ENCODE measurements at places on chromosomes 1 and 21. TPM values are rescaled to one million over a fixed set of nuclear protein-coding genes. Genes with fewer than 3 reads are reported as not detected.

GRCh38 chr1:213419401-213420030 lies 368.5 kb downstream of the RPS6KC1 start:
- no peak for DNase-seq

DNA sequence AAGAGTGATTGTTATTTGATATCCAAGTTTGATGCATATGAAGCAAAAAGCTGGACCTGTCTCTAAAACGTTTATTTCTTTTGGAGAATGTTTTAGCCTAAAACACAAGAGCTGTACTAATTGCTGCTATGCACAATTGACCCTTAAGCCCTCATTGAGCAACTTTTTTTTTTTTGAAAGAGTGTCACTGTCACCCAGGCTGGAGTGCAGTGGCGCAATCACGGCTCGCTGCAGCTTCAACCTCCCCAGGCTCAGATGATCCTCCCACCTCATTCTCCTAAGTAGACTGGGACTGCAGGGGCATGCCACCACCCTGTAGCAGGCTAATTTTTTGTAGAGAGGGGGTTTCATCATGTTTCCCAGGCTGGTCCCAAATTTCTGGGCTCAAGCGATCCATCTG lies 129.1 kb downstream of the PIK3R3 start:
- no peak for DNase-seq

DNA sequence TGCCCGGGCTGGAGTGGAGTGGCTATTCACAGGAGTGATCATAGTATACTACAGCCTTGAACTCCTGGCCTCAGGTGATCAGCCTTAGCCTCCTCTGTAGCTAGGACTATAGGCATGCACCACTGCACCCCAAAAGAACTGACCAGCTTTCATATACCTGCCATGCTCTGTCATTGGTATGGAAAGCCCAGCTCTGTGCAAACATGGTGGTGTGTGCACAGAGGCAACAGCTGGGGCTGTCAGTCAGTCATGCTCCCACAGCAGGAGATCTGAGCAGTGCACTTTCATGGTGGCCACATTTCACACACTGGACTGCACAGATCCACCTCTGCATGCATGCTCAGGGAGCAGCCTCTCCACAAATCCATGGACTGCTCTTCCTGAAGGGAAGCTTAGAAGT lies 8.8 kb upstream of the JAK1 start:
- DNase-seq: peak; percentile 19

DNA sequence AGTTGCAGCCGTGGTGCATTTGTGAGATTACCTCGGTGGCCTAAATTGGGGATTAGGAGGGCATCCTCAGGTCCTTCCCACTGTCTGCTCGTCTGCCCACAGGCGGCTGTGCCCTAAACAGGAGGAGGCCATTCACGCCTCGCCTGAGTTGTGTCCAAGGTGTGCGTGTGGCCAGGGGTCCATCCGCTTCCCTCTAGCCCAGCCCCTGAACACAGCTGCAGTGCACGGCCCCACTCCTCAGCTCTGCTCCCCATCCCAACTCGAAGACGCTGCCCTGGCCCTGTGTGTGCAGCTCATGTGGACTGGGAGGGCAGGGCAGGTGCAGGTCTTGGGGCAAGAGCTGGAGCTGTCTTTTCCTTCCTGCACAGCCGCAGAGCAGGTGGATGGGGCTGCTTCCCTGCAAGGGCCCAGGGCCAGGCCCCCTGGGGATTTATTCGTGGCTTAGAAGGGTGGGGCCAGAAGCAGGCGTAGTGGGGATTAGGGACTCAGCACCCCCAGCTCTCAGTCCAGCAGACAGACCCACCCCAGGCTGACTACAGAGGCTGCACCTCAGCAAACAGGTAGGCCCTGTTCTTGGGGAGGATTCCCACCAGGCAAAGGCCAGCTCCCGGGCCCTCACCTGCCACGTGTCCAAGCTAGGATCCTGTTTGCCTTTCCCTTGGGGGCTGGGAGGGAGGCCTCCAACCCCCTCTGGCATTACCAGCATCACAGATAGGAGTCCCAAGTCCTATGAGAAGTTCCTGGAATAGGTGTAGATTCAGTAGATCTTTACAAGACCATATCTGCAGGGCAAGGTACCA lies 4.3 kb downstream of the GUK1 start:
- DNase-seq: peak; percentile 41

ELF3 gene
- total RNA-seq: 1,345 TPM
